GM23248 (cell line): ENCODE measurements at places on chromosomes 5 and 9. TPM values are rescaled to one million over a fixed set of nuclear protein-coding genes. Genes with fewer than 3 reads are reported as not detected.

- DNase-seq: no peak
These were observed 12.7 kb downstream of the CSF1R start for GRCh38 chr5:150073677-150074076.

- no peak for DNase-seq
These were observed 1048.7 kb upstream of the WWC1 start for GRCh38 chr5:167242701-167243100.

DNA sequence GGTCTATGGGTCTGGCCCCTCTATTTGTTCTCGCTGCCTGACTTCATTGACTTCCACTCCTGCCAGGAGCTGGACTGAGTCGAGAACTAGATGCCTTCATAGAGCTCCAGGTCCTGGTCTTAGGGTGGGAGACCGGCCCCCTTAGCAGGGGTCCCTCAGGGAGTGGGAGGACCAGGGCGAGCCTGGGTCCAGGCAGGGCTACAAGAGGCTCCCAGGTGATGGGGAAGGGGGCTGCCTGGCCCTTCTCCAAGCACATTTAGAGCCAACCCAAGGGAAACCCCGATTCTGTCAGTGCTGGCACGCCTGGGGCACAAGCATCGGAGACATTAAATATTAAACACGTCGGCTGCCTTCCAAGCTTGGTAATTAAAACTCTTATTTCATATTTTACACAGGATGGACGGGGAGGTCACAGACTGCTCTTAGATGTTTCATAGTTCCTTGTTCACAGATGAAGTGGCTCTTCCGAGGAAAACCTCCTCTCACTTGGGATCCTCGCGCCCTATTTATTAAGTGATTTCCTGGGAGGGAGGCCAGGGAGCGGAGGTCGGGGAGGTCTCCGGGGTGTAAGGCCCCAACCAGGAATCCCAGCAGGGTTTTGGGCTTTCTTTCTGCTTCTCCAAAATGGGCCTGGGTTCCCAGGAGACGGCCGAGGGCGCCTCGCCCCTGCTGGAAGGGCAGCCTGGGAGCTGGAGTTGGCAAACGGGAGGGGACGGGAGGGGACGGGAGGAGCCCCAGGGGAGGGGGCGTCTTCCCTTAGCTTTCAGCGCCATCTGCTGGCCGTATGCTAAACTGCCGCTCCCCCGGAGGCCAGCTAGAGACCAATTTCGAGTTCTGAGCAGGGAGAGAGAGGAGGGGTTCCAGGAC lies 23.4 kb upstream of the ZBTB43 start:
- DNase-seq: peak; percentile 76

- no peak for DNase-seq
These were observed 3.2 kb downstream of the NKD2 start for GRCh38 chr5:1011741-1012312.

- no peak for DNase-seq
These were observed 11.6 kb downstream of the ERP44 start for GRCh38 chr9:100087218-100087617.

DNA sequence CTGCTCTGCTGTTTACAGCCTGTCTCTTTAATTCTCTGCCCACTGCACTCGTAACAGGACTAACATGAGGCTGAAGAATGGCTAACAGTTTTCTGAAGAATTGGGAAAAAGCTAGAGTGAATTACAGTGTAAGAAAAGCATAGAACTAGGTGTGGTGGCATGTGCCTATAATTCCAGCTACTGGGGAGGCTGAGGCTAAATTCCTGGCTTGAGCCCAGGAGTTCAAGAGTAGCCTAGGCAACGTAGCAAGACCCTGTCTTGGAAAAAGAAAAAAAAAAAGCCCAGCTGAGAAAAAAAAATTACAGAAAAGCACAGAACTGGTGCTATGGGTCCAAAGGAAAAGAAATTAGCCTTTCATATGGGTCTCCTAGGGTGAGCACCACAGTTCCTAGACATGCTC lies 13.9 kb upstream of the UHRF2 start:
- no peak for DNase-seq

- DNase-seq: peak; percentile 57
These were observed 35.0 kb upstream of the DMRT1 start for GRCh38 chr9:806285-807156.

DNA sequence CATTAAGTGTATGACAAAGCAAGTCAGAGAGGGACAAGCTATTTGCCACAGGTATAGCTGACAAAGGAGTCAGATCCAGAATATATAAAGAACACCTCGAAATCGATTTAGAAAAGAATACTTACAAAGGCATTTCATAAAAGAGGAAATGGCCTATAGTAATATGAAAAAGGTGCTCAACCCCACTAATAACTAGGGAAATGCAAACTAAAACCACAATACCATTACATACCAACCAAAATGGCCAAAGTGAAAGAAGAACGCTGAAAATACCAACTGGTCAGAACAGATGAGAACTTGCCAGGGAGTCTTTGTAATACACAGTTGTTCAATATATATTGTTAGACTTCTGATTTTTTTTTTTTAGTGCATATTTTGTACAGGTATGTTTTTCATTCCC lies 152.9 kb downstream of the CDC42SE2 start:
- DNase-seq: no peak

DNA sequence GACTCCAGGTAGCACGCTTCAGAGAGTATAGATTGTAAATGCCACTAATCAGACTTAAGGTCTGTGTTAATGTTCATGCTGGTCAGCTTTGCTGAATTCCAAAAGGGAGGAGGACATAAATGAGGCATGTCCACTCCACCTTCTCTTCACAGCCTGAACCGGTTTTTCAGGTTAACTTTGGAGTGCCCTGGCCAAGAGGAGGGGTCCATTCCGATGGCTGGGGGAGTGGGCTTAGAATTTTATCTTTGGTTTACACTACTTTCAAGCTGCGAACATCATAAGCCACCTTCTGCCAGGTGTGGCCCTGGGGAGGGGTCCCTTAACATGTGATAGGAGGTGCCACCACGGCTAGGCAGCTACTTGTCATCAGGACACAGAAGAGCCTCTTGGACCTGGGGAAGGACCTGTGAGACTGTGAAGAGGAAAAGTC lies 24.2 kb downstream of the ABO start:
- DNase-seq: no peak

DNA sequence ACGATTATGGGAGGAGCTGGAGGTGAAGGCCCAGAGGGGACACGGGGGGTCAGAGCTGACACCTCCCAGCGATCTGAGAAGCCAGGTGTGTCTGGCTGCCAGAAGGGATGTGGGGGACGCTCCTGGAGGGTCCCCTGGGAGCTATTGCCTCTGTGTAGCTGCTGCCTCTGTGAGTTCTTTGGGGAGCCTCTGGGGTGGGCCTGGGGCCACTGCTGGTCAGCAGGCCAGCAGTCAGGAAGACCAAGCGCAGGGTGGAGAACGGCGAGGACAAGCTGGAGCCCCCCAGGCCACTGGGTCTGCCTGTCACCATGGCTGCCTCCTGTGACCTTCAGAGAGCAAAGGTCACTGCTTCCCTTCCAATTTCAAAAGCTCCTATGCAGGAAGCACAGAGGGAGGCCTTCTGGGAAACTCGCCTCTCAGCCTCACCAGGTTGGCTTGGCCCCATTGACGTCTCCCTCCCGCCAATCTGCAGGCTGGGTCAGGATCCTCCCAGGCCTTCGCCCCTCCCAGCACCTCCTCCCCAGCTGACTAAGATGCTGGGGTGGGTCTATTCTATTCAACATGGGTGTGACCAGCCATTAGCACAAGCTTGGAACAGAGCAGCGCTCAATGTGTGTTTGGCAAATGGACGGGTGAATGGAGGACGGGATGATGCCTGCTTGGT lies 126.4 kb downstream of the GAPVD1 start:
- peak; percentile 20 for DNase-seq

- no peak for DNase-seq
These were observed 22.6 kb downstream of the SSBP2 start for GRCh38 chr5:81728301-81728700.

DNA sequence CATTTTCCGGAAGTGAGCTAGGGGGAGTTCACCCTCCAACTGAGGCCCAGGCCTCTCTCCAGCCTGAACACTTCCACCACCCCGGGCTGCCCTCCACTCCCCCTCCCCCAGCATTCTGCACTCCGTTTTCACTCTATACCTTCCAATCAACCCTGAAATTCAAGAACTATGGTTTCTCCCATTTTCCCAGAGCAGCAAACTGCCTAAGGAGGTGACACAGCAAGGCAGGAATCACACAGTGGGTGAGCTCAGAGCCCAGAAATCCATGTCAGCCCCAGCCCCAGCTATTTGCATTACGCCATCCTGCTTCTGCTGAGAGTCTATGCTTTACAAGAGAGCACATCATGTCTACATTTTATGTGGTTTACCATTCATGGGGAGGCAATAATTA lies 11.9 kb downstream of the MSX2 start:
- DNase-seq: peak; percentile 94

- peak; percentile 71 for DNase-seq
These were observed 29.0 kb upstream of the CDKN2B start for GRCh38 chr9:22037954-22038690.

DNA sequence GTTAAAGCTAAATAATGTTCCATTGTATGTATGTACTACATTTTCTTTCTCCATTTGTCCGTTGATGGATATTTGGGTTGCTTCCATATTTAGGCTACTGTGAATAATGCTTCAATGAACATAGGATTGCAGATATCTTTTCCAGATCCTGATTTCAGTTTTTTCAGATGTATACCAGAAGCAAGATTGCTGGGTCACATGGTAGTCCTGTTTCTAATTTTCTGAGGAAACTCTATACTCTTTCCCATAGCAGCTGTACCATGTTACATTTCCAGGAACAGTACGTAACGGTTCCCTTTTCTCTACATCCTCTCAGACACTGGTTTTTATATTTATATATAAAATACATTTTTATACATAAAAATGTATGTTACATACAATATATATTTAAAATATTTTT lies 121.8 kb downstream of the GCNT1 start:
- DNase-seq: no peak

- DNase-seq: peak; percentile 66
These were observed 5.4 kb downstream of the SRFBP1 start for GRCh38 chr5:121967187-121967586.

GRCh38 chr5:24325306-24325832 lies 319.4 kb downstream of the CDH10 start:
- no peak for DNase-seq

DNA sequence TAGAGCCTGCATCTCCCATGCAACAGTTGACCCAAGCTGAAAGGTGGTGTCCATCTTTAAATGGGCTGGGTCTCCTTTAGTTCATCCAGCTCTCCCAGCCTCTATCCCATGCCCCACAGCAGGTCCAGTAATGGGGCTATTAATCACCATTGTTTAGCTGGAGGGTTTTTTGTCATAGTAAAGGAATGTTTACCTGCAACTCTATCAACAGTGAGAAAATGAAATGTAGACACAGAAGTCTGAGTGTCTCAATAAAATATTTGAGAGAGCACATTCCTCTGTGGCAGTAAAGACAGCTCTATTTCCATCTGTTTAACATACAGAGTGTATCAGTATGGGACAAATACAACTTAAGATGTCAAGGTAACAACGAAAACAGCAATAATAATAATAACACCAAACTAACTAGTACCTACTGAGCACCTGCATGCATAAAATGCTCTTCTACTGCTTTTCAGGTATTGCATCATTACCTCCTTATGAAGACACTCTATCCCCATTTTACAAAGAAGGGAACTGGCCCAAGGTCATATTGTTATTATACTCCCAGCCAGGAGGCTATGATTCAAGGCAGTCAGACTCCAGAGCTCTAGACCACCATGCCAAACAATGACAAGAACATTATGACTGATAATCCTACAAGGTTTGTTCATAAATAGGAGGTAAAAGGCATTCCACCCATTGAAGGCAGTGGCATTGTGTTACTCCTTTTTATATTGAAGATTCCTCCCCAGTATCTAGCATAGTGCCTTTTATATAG lies 21.0 kb upstream of the C5orf58 start:
- DNase-seq: no peak

GRCh38 chr9:115000217-115000639 lies 69.8 kb upstream of the TNFSF8 start:
- peak; percentile 59 for DNase-seq

- DNase-seq: peak; percentile 99
These were observed 523.5 kb upstream of the CLINT1 start for GRCh38 chr5:158382473-158382872.

DNA sequence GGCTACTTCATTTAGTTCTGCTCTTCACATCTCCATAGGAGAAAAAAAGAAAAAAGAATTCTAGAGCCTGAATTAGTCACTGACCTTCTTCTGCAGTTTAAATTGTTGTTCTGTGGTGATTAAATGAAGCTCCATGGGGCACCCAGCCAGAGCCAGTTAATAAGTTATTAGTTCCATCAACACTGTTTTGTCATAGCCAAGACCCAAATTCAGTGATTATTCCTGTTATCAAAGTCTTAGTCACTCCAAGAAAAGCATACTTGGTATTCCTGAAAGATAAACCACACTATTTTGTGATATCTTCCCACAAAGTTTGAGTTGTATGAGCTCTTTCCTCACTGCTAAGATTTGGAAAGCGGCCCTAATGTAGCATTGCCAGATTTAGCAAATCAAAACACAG lies 134.8 kb upstream of the RGMB start:
- DNase-seq: peak; percentile 78

DNA sequence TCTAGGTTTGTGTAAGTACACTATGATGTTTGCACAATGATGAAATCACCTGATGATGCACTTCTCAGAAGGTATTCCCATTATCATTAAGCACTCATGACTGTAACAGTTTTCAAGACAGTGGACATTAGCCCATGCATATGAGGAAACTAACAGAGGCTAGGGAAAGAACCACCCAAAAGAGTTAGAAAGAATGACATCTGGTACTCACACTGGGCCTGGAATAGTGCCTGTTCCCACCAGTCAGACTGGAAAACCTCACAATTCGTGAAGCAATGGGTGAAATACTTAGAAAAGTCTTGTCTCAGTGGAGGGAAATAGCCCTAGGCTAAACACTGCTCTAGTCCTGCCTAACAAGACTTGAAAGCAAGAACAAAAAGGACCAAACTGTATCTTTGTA lies 117.4 kb upstream of the GDNF start:
- no peak for DNase-seq

CAVIN4 gene
- 0.60 and 0.65 TPM in 2 replicates for polyA plus RNA-seq

SLC6A18 gene
- not detected in 2 replicates for polyA plus RNA-seq

MYORG gene
- polyA plus RNA-seq: 0.72 and 0.73 TPM in 2 replicates

CDH9 gene
- polyA plus RNA-seq: not detected in 2 replicates

CYLC2 gene
- polyA plus RNA-seq: not detected in 2 replicates

LRRC19 gene
- 0.10 TPM in 1 of 2 replicates, not detected in the other for polyA plus RNA-seq

ANKRD31 gene
- polyA plus RNA-seq: 0.06 TPM in 1 of 2 replicates, not detected in the other

KCNV2 gene
- polyA plus RNA-seq: not detected in 2 replicates

IFNE gene
- polyA plus RNA-seq: 0.80 and 1.3 TPM in 2 replicates

EQTN gene
- polyA plus RNA-seq: not detected in 2 replicates

C5orf34 gene
- 4.4 and 5.3 TPM in 2 replicates for polyA plus RNA-seq

MLANA gene
- polyA plus RNA-seq: 0.24 TPM in 2 replicates
